Effector CD8-positive, alpha-beta T cell (primary cell): ENCODE measurements at places on chromosomes 7 and 10.
A peak's percentile ranks its signal among the peaks of the same experiment; 100 is the strongest.

- DNase-seq: no peak
These were observed 105.5 kb upstream of the PTN start for GRCh38 chr7:137449016-137449415.

- DNase-seq: peak; percentile 36
These were observed 588 bp upstream of the PAOX start for GRCh38 chr10:133378251-133379096.

GRCh38 chr7:135508883-135509588 lies 866 bp downstream of the CNOT4 start:
- no peak for DNase-seq

DNA sequence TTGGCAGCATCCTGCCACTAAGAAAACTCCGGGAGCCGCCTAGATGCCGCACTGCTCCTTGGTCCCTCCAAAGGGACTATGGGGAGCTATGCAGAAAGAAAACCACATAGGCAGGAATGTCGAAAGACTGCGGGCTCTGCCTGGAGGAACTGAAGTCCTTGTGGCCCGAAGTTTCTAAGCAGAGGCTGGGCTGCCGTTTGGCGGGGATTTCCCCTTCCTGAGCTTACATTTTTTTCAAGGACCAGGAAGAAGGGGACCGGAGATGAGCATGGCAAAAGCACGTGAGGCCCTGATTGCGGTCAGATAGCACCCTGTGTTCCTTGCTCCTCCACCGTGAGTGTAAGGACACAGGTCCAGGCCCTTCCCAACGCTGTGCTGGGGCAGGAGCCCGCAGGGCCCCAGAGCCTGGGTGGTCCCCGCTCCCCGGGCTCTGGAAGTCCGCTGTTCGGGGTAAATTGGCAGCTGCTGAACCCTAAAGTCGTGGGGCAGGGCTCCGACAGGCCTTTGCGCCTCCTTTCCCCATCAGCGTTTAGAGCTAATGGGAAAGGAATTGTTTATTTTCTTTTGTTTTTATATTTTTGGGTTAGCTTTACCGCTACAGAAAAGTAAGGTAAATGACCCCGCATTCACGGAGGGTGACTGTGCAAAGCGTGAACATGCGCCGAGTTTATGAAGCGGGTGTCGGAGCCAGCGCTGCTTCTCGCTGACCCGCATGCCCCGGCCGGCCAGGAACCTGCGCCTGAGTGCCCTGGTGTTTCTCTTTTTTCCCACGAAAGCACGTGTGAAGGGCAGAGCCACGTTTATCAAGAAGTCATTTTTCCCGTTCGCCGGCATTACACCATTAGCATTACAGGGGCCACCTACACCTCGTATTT lies 356.5 kb upstream of the ZNF32 start:
- no peak for DNase-seq

- no peak for DNase-seq
These were observed 576.4 kb downstream of the GRID1 start for GRCh38 chr10:85789982-85790789.

- no peak for DNase-seq
These were observed 212.0 kb downstream of the CAMK1D start for GRCh38 chr10:12561307-12561706.

GRCh38 chr7:152754075-152754730 lies 5.3 kb upstream of the ACTR3B start:
- DNase-seq: no peak

GRCh38 chr10:13528123-13528874 lies 515 bp downstream of the BEND7 start:
- no peak for DNase-seq

DNA sequence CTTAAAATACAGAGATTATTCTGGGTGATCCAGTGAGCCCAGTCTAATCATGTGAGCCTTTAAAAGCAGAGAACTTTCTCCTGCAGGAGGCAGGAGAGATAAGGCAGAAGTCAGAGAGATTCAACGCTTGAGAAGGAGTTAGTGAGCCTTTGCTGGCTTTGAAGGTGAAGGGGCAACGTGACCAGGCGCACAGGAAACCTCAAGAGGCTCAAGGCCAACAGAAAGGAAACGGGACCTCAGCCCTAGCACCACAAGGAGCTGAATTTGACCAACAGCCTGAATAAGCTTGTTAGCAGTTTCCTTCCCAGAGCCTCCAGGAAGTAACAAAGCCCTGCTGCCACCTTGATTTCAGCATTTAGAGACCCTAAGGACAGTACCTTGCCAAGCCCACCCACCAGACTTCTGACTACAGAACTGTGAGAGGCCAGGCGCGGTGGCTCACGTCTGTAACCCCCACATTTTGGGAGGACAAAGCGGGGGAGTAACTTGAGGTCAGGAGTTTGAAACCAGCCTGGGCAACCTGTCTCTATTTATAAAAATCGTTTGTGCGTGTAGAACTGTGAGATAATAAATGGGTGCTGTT lies 87.3 kb upstream of the KAT6B start:
- DNase-seq: no peak

- DNase-seq: no peak
These were observed 515.2 kb downstream of the REEP3 start for GRCh38 chr10:64036321-64036930.
